ENCODE measurements at places on chromosomes 13 and 19. TPM values are rescaled to one million over a fixed set of nuclear protein-coding genes. Genes with fewer than 3 reads are reported as not detected.

SLC35E1 gene
- total RNA-seq = 62.6 TPM

SERP2 gene
- total RNA-seq = not detected

MAG gene
- not detected for total RNA-seq

MCOLN1 gene
- 13.9 TPM for total RNA-seq

KCTD4 gene
- total RNA-seq = 0.54 TPM

ZNF835 gene
- not detected for total RNA-seq

LRRC63 gene
- not detected for total RNA-seq

KLK7 gene
- not detected for total RNA-seq

DMKN gene
- total RNA-seq = 90.7 TPM

RAVER1 gene
- total RNA-seq = 31.5 TPM

ZNF524 gene
- 15.7 TPM for total RNA-seq

WDR88 gene
- not detected for total RNA-seq
